Cardiac fibroblast (primary cell): ENCODE measurements at places on chromosomes 2 and 18.

GRCh38 chr2:200119236-200119635 lies 163.9 kb downstream of the MAIP1 start:
- no peak for DNase-seq

DNA sequence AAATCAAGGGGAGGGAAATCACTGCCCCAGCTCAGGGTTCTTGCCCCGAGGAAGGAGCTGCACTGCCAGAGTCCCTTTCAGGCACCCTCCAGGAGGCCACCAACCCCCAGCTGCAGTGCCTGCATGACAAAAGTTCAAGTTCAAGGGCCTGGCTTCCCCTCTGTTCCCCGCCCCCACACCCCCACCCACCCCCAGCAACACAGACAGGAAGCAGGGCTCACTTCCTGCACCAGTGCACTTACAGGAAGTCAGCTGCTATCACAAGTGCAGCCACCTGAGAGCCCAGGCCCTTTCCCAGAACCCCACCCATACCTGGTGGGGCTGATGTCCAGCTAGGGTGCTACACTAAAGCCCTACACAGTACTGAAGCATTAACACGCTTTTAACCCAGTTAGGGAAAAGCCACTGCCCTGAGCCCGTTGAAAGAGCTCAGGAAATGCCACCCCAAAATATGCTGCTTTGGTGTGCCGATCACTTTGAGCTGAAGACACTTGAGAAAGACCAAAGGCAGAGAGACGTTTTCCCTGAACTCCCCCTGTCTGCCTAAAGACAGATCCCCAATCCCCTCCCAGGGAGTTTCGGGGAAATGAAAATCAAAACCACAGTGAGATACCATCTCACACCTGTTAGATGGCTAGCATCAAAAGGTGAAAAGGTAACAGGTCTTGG lies 109.9 kb upstream of the CAB39 start:
- no peak for DNase-seq

DNA sequence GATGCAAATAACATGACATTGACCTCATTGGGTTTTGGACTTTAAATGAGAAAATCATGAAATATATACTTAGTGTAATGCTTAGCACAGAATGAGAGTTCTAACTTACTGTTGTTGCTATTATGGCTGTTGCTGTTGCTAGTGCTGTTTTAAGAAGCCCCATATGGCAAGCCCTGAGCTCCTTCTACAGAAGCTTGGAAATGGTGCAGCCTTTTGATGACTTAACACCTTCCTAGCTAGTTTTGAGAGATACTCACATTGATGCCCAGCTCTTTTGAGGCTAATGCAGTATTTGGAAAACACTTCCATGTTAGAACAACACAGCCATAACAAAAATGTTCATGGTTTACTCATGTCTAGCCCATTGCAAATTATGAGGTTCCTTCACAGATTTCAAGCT lies 30.9 kb downstream of the OSR1 start:
- no peak for DNase-seq

DNA sequence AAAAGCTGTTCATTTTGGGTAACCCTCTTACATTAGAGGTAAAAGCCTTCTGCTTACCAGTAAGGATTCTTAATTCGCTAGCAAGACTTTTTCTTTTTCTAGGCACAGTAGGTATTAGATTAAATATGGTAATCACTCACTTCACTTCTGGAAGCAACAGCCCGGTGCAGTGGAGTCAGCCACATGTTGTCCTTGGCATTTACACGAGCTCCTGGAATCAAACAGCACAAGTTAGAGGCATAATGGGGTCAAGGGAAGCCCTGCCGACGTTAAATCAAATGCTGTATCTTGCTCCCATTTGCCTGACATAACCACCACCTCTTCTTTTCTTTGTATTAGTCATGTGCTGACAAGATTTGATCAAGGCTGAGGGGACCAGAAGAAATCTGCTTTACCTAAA lies 174.1 kb downstream of the ANKRD44 start:
- DNase-seq: no peak

DNA sequence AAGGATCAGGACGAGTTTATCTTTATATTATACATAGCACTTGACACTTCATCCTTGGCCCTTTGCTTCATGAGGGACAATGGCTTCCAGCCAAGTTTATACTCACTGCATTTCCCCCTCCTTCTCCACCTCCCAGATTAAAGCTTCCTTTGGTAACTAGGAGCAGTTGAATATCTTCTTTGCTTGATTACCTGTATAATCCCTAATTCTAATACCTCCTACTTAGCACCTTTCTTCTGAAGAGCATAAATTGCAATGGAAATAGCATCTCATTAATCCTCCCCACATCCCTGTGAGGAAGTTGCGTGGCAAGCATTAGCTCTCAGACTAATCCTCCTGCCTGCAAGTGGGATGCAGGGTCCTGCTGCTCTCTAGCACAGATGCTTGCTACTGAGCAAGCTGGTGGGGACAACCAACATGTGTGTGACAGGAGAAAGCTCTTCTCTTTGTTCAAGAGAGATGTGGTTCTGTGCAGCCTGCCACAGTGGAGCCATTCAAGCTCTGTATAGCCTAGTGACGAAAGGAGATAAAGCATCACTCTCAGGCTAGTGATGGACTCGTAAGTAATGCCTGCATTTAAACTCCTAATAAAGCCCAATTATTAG lies 19.1 kb downstream of the KLHL14 start:
- DNase-seq: no peak

DNA sequence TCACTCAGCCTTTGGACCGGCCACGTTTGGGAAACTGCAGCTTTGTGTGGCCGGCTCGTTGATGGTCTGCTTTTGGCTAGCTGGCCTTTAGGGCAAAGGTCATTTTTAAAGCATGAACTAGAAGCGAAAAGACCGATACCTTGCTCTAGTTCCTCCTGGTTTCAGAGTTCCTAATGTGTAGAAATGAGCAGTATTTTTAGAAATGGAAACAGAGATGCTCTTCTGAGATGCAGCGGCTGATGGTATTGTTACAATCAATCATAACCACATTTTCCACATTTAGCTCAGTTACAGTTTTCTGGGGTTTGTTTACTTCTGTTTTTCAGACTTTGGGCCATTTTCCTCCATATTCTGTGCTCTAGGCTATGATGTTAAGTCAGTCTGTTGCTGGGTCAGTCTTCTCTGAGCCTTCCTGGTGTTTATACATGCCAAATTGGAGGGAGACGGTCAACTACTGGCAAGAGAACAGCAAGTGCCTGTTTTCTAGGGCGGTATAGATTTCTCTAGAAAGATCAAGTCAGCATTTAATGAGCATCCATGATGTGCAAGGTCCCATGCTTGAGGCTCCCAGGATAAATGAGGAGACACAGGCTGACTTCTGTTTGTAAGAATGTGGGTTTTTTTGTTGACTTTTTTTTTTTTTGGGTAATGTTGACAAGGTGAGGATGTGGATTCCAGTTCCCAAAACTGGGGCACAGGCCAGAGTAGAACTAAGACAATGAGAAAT lies 28.0 kb downstream of the RNF144A start:
- no peak for DNase-seq

DNA sequence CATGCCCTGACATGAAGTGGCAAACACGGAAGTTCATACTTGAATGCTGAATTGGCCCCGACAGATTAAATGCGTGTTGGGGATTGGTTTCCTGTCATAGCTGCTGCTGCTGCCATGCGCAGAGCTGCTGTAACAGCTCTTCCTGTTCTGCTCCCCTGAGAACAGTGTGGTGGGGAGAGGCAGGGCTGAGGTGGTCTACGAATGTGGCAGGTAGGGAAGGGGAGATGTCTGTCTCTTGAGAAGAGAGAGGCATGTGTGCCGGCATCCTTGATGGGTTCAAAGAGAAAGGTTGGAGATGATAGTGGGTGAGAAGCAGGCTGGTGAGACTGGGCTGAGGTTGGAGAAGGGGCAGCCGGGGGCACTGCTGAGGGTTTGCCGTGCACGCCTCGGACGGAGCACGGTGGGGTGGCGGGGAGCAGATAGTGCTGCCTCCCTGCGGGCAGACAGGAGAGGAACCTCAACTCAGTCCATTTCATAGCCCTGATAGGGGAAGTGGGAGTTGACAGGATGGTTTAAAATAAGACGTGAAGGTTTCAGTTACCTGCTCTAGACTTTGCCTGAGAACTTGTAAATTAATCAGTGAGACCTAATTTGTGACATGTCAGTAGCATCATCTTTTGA lies 46.1 kb downstream of the TMEM185B start:
- peak; percentile 12 for DNase-seq

GRCh38 chr18:33076601-33077000 lies 303.8 kb upstream of the KLHL14 start:
- DNase-seq: no peak

DNA sequence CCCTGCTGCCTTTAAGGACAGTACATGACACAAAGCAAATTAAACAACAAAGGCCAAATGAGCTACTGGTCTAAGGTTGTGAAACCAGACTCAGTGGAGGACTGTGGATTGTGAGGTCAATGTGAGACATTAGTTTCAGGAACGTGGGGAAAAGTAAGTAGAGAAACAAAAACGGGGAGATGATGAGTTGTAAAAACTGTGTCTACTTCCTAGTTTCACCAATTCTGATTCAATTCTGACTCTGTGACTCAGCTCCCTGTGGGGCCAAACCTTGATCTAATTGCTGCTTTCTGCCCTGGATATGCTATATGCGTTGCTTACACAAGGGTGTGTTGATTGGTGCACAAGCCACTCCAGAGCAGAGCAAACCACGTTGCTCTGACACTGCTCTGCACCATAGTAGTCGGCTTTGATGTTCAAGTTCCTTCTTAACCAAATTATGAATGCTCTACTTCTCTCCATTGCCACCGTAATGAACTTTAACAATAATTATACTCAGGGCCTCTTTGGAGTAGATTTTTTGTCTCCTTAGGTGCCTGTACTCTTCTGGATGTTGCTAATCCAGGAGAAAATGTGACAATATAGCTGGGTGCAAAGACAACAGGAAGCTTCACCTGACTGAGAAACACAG lies 1640.1 kb upstream of the CELF4 start:
- no peak for DNase-seq

GRCh38 chr2:62042944-62043343 lies 137.5 kb downstream of the COMMD1 start:
- DNase-seq: peak; percentile 14

DNA sequence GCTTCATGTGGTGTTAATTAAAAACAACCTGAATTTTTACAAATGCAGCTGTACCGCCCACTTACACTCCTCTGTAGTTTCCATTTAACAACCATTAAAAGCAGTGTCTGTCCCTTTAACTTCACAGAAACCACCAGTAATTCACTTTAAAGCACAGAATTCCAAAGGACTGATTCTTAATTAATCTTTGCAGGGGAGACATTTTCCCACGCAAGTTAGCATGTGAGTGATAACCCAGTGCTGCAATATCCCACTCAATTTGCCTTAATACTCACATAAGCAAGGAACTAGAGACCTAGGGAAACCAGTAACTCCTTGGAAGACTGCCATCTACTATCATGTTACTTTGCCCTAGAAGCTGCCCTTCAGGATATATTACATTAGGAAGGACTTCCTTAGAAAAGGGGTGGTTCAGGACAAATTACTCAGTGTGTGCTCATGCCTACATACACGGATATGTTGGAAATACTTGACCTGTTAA lies 102.3 kb downstream of the OSR1 start:
- peak; percentile 75 for DNase-seq

GRCh38 chr2:151287513-151288250 lies 1.8 kb downstream of the NMI start:
- no peak for DNase-seq

GRCh38 chr2:203811491-203812221 lies 55.9 kb upstream of the CTLA4 start:
- peak; percentile 91 for DNase-seq

DNA sequence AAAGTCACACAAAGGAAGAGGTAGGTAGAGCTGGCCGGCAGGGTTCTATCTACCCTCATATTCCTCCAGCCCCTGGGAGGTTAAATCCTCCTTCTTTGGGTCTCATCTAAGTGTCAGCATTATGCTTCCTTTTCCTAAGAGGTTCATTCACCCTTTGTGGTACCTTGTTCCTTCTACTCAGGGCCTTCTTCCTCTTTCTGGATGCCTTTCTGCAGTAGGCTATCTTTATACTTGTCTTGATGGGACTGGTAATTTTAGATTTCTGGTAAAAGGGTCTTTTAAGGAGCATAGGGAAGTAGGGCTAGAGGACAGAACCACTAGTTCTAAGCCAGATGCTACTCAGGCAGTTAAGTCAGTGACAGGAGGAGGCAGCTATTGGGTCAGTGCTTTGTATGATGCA lies 13.7 kb upstream of the TNP1 start:
- DNase-seq: no peak

- no peak for DNase-seq
Measured at GRCh38 chr18:3716116-3716660, 266.2 kb downstream of the TGIF1 start.

- no peak for DNase-seq
Measured at GRCh38 chr18:73981796-73982195, 165.8 kb downstream of the FBXO15 start.

DNA sequence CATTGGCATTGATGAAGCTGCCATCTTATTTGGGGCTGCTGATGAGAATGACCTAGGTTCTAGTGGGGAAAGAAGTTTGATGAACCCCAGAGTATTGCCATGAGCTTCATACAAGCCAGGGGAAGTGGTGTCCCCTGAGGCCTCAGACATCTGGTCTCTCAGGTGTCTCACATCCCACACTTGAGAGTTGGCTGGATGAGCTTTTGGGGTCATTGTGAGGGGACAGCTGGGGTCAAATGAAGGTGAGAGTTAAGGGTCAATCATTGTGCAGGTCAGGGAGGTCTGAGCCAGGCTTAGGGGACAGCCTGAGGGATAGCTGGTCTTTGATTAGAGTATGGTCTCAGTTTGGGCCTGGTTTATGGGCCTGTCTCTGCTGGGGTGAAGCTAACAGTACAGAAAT lies 336.5 kb downstream of the CYP26B1 start:
- no peak for DNase-seq

GRCh38 chr2:127662937-127663565 lies 12.3 kb downstream of the LIMS2 start:
- no peak for DNase-seq

GRCh38 chr2:85756195-85756594 lies 2.4 kb downstream of the ATOH8 start:
- DNase-seq: no peak

DNA sequence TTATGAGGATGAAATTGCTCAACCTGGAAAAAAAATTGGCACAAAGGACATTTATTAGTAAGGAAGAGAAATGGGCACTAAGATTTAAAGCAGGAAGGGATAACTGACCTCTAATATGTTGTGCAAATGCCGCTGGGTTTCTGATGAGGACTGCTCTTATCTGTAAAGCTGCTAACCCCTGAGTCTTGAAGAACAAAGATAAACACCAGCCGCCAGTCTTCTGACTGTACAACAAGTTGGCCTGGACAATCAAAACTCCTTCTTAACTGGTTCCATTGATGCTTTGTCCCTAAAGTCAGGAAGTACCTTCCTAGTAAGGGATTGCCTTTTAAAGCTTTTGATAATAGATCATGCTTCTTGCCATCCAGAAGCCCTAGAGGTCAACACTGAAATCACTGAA lies 301.8 kb downstream of the TRIB2 start:
- DNase-seq: no peak

GRCh38 chr18:47881752-47882455 lies 48.6 kb downstream of the SMAD2 start:
- peak; percentile 85 for DNase-seq

DNA sequence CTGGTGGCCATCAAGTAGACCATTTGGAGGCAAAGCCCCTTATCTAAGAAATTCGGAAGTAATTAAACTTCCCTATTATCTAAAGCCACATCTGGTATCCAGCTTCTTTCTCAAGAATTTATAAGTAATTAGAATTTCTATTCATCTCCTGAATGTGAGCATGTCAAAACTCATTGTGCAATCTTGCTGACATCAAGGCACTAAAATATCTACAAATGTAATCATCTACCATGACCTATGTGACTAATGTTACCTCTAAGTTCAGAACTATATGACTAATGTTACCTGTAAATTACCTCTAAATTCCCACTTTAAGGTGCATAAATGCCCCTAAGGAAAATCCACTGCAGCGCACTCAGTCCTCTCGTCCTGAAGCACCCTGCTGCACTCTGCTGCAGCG lies 773.0 kb downstream of the CPS1 start:
- DNase-seq: no peak
